Body of pancreas (tissue), 4 donors: ENCODE measurements at places on chromosomes 7 and 10. TPM values are rescaled to one million over a fixed set of nuclear protein-coding genes. Genes with fewer than 3 reads are reported as not detected.

- DNase-seq, result no peak
Observed at GRCh38 chr10:24307696-24308485, 99.0 kb downstream of the KIAA1217 start.

- DNase-seq, result no peak
Observed at GRCh38 chr7:154167051-154167450, 114.9 kb downstream of the DPP6 start.

PNLIP gene
- total RNA-seq, result 8,888 TPM

SMO gene
- 6.5 TPM for total RNA-seq

DNA sequence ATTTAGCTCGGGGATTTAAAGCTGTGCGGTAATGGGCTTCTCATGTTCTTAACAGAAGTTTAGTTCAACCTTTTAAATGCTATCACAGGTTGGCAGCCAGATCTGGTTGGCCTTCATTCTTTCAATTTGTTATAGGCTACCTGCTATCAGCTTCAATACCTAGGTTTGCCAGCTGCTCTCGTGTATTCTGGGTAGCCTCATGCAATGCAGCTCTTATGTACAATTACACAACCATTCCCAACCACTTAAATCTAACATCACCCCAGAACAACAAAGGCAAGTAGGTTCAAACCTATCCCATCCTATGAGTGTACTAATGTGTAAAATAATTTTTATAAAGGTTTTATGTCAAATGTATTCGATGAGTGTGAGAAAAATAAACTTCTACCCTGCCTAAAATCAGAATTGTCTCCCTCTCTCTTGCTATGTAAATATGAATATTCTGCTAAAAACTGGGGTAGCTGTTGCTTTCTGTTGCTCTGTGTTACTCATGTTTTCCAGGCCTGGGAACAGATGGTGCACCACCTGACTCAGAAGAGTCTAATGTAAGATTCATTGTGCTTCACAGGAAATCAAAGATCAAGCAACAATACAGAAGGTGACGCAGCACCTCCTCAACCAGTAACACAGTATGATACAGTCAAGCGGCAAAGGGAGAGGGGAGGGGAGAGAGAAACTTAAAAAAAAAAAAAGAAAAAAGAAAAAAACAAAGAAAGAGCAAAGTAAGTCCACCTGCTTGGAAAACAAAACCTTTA lies 188.6 kb downstream of the ETV1 start:
- DNase-seq, result peak; percentile 22

CCL24 gene
- total RNA-seq, result not detected

DNA sequence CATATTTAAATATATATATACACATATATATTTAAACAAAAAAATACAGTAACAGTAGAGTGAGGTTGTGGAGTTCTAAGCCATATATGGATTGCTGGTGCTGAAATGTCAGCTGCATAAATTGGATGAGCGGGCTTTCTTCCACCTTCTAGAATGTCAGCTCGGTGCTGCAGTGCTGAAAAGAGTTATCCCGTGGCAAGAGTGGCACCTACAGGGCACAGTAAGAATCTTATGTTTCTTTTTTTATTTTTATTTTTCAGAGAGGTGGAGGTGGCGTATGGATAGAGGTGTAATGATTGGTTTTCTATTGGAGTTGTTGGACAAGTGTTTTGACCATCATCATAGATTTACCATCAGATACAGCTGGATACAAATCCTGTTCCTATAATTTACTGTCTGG lies 86.2 kb upstream of the DYNC1I1 start:
- DNase-seq, result peak; percentile 71

GRCh38 chr10:81696609-81697388 lies 178.2 kb upstream of the NRG3 start:
- no peak for DNase-seq

DNA sequence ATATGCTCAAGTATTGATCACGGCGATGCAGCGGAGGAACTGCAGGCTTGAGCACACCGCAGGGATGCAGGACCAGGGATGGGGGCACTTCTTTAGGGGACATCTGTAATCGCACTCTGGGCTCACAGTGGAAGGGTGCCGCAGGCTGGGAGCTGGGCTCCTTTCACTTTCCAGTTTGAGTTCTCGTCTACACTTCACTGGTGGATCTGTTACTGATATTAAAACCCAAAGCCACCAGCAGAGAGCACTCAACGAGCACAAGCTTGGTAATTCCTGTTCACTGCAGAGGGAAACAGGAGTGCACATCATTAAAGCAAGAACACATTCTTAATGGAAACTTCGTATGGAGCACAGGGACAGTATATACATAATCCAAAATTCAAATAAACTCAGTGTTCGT lies 91.3 kb downstream of the PARD3 start:
- peak; percentile 66 for DNase-seq

- DNase-seq, result no peak
Observed at GRCh38 chr7:28536259-28536658, 123.9 kb downstream of the CREB5 start.

- no peak for DNase-seq
Observed at GRCh38 chr10:123746942-123747341, 80.8 kb downstream of the GPR26 start.

DNA sequence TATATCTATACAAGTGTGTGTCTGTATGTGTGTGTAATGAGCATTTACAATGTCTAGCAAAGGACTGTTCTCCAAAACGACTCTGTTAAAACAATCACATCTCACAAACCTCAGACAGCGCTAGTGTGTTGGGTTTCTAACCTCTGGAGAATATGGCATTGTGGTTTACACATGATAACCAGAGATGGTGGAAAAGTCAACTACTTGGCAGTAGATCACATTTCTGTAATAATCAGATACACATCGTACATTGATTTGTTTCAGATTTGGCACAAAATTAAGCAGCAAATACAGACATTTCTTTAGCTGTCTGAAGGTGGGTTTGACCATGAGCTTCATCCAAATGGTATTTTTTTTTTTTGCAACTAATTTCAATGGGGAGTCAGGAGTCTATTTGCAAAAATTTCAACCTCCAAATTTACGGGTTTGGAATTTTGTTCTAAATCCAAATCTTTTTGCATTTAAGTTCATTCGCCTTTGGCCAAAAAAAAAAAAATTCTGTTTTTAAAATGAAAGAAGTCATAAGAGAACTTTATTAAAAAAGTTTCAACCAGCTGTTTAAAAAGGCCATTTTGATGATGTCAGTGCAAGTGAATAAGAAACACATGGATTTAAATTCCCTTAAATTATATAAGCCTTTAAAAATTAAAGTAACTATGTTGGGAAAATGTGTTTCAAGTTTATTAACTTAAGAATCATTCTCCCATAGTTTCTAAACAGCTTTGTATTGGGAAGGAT lies 127.8 kb downstream of the TMEM26 start:
- no peak for DNase-seq

- DNase-seq, result no peak
Observed at GRCh38 chr10:16699435-16700057, 117.7 kb downstream of the RSU1 start.

DNA sequence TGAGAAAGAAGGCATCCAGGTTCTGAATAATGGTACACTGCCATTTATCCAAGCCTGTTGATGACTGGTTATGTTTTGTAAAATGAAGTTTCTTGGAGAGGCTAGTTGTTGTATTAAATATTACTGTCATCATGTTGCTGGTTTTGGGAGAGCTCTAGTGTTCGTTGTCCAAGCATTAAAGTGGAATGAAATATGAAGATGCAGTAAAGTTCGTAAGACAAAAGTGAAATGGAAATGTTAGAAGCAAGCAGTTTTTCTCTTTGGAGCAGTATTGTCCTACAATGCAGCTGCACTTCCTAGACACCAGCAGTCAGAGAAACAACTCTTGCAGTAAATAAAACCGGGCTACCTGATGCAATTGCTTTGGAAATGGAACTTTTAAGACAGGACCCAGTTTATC lies 156.8 kb upstream of the FZD1 start:
- DNase-seq, result no peak

MUC3A gene
- total RNA-seq, result 0.52 TPM

- no peak for DNase-seq
Observed at GRCh38 chr10:100528123-100528886, 1.4 kb downstream of the NDUFB8 start.

GRCh38 chr7:77699056-77699455 lies 2.8 kb downstream of the RSBN1L start:
- DNase-seq, result no peak

OR2A1 gene
- not detected for total RNA-seq

GRCh38 chr7:22109761-22110160 lies 164.1 kb upstream of the CDCA7L start:
- peak; percentile 60 for DNase-seq

GDF2 gene
- total RNA-seq, result not detected

PCLO gene
- 20.8 TPM for total RNA-seq

DNA sequence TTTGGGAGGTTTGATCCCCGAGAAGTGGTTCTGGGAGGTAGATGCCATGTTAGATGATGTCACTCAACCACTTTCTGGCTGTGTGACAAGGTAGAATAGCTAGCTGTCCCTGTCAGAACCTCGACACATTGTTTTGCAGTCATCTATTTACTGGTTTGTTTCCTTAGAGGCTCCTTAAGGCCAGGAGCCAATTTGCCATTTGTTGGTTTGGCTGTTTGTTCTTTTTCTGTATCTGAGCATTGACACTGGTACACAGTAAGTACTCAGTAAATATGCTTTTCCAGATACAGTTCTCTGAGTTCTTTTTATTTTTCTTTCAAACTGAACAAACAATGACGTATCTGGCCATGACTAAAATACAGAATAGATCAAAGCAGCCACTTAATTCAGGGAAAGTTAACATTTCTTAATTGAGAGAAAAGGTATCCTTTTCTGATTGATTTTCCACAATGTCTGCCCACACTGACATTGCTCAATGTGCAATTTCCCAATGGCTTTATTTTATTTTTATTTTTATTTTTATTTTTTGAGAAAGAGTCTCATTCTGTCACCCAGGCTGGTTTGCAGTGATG lies 121.6 kb downstream of the SPAG6 start:
- no peak for DNase-seq

- no peak for DNase-seq
Observed at GRCh38 chr7:29401769-29402168, 161.9 kb upstream of the PRR15 start.

DNA sequence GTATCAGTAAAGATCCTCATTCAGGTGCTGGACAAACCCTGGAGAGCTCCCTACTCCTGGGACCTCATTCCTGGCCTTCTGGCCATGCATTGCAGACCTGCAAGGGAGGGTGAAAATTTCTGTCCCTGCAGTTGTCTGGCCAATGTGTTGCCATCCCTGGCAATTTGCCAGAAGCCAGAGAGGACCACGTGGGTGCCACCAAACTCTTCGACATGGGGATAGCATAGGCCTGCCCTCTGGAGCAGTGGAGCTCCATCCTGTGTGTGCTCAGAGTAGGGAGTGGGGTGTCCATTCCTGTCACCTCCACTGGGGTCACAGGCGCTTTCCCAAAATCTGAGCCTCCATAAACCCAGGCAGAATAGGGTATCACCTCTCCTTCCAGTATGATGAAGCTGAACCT lies 31.2 kb downstream of the DMBT1 start:
- no peak for DNase-seq
